ENCODE measurements at places on chromosomes 5 and 9.

DNA sequence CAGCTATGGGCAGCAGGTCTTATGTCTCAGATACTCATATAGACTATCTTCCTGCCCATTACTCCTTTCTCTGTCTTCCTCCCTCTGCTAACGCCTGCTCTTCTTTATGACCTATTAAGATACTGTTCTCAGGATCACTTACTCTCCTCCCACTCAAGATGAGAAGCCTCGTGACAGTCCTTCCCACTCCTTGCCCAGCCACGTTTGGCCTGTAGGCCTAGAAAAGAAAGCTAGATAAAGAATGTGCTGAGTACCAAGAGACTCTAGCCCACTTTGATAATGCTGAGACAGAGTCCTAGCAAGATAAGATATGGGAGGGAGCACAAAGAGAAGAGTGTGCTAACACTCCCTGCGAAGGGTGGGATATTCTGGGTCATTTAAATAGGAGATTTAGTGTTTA lies 6.8 kb upstream of the DENND4C start:
- no peak for DNase-seq

DNA sequence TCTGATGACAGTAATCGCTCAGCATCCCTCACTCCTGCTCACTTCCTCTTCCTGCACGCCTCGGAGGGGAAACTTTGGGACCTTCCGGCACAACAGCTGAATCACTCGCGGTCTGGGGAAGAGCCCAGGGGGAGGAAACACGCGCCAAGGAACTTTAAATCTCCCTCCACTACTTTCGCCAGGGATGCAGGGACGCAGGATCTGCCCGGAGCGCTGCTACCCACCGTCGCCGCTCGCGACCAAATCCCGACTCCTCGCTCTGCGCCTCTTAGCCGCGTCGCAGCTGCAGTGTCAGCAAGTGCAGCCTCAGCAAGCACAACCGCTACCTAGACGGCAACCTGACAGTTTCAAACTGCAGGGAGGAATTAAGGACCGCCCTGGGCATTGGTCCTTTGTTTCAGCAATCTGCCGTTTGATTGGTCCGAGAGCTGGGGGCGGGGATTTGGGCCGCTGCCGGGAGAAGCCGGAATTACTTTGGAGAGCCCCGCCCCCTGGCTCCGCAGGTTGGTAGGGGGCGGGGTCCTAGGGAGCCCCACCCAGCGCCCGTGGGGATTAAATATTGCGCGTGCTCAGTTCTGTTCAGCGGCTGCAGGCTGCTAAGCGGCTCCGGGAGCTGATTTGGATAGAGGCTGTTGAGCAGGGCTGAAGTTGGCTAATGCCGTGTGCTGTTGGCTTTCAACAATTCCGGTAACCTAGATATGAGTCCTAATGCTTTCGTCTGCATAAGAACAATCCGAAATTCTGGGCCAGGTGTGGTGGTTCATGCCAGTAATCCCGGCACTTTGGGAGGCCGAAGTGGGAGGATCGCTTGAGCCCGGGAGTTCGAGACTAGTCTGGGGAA lies at the start of gene POC5:
TSS of gene POC5 (minus strand) at position 356 of the 841 bp plus-strand sequence. CDS start 4,500 bp downstream, outside the sequence.
- DNase-seq, result peak; percentile 78

- no peak for DNase-seq
These were observed at the start of gene ALDOB for GRCh38 chr9:101435601-101436079. Gene ALDOB, minus strand, starts transcription at chr9:101435774. Its CDS starts 4,887 bp downstream, at chr9:101430887.

- no peak for DNase-seq
These were observed 101.6 kb upstream of the FSD1L start for GRCh38 chr9:105346273-105346672.

GRCh38 chr9:72650206-72650605 lies 128.8 kb downstream of the TMC1 start:
- DNase-seq, result no peak

- DNase-seq, result no peak
These were observed at the start of gene NPR3 for GRCh38 chr5:32710550-32711361. Gene NPR3, plus strand, starts transcription at chr5:32711321. Its CDS starts 456 bp downstream, at chr5:32711777.

GRCh38 chr5:62506659-62507460 lies 71.8 kb upstream of the LRRC70 start:
- no peak for DNase-seq

DNA sequence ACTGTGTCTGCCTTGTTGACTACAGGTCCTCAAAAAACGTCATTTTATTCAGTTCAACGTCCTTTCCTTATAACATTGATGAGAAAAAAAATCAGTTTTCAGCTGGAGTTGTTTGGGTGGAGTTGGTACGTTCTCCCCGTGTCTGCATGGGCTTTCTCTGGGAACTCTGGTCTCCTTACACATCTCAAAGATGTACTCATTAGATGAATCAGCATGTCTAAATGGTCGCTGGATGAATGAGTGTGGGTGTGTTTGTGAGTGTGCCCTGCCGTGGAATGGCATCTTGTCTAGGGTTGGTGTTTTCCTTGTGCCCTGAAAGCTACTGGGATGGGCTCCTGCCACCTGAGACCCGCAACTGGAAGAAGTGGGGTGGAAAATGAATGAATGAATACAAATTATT lies 30.1 kb downstream of the EGR1 start:
- DNase-seq, result no peak

DNA sequence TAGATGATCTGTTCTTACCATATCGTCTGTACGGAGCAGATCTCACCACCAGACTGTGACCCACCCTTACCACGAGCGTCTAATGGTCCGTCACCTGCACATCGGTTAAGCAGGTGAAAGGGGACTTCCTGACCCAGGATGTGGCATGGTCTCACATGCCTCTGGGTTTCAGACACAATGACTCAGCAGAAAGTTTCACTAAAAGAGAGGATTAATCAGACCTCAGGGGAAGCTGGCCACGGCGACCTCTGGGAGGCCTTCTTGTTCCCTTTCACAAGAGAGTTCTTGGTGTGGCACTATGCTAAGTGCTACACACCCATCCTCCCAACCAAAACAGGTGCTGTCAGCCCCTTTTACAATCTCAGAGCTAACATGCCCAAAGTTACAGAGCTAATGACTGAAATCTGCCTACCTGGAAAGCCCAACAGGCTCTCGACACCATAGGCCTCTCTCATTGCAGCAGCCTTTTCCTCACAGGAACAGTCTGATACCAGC lies 41.6 kb downstream of the ADAMTS12 start:
- DNase-seq, result no peak

GRCh38 chr5:154311362-154311761 lies 120.8 kb downstream of the GALNT10 start:
- DNase-seq, result no peak

- DNase-seq, result no peak
These were observed 28.9 kb upstream of the GLIS3 start for GRCh38 chr9:4328723-4329122.

DNA sequence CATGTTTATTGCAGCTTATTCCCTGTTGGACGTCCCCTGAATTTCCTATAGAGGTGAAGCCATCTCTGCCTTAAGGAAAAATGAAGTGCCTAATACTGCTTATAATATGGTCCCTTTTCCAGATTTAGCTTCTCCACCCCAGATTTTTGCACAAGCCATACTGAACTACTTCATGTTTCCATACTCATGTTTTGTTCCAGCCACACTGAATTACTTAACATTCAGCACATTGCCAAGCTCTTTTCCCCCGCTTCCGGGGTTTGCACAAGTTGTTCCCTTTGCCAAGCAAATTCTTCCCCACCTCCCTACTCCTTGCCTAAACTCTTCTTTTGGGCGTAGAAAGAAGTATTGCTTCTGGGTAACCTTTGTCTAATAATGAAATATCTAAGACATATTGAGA lies 1.7 kb upstream of the CNTRL start:
- DNase-seq, result no peak

DNA sequence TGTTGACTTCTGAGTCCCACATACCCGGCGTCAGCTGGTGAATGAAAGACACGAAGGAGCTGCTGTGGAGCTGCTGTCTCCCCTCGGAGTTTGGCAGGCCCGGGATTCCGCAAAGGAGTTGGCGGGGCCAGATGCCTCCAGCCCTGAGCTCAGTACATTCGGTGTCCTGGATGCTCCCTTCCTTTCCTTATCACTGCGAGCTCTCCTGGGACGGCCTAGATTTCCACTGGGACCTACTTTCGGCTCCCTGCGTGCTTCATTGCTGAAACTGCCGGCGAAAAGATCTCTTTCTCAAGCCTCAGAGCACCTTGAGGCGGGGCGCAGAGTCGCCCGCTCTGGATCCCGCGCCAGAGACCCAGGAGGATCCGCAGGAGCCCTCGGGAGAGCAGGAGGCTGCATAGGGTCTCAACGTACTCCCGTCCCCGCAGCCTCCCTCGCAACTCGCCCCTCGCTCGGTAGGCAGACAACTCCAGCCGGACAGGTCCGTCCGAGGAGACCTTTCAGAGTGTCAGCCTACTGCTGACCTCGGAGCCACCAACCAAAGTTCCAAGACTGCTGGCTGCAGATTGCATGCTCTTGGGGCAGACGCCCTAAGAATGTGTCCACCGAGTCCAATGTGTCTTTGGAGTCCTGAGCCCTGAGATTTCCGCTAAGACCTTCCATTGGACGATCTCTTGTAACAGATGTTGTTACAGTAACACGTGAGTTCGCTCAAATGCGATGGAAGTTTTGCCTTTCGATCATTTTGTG lies 6.1 kb downstream of the ANXA2R start:
- no peak for DNase-seq

DNA sequence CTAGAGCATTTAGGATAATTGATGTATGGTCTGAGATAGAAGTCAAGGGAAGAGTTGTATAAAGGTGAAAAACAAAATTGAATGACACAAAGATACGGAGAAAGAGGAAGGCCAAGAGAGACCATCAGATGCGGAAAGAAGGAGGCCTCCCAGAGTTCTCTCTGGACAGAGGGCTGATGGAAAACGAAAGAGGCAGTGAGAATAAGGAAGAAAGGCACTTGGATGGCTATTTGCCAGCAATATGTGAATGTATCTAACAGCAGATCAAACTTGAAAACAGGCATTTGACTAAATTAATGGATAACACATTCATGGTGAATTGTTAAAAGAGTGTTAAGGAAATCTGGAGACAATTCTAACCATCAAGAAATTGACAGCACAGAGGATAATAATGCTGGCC lies 2.4 kb upstream of the DOCK8 start:
- no peak for DNase-seq

- DNase-seq, result no peak
These were observed 237.6 kb upstream of the CCNH start for GRCh38 chr5:87650284-87650683.

GRCh38 chr5:52560366-52560765 lies 227.3 kb upstream of the ITGA1 start:
- peak; percentile 51 for DNase-seq

DNA sequence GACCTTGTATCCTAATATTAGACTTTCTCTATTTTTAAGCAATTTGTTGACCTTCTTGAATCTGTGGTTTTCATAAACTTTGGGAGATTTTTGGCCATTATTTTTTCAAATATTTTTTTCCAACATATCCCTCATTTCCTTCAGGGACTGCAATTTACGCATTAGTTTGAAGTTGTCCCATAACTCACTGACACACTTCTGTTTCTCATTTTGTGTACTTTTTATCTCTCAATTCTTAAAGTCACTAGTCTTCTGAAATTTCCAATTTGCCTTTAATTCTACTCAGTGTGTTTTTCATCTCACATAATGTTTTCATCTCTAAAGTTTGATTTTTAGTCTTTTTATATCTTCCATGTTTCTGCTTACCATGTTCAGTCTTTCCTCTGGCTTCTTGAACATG lies 356.8 kb downstream of the RAB3C start:
- DNase-seq, result no peak

Data from DMS79 (cell line).